Breast epithelium (tissue), 4 donors: ENCODE measurements at places on chromosomes 6 and 20.

DNA sequence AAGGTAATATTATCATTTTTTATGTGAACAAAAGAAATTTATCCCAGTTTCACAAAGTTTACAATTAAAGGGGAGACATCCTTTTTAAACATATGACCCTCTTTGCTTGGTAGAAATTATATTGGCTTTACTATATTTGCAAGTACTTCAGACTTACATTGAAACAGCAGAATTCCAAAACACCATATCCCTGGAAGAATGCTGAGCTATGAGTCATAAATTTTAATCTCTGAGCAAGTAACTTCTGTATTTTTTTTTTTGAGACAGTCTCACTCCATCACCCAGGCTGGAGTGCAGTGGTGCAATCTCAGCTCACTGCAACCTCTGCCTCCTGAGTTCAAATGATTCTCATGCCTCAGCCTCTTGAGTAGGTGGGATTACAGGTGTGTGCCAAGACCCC, 240.4 kb downstream of the TBC1D32 start:
- no peak for DNase-seq

DNA sequence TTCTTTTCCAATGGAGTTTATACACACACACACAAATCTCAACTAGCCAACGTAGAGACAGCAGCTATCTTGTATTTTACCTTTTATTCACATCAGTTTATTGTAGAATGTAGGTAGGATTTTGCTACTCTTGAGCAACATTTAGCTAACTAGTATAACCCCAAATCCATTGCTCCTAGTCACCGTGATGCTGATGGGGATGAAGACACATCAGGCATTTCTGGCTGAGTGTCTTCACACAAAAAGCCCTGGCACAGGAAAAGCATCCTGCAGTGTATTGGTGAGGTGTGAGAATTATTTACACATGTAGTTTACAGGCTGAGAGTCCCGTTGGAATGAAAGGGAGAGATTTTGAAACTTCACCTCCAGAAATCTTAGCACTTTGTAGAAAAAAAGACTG, 65.9 kb upstream of the FBXL4 start:
- no peak for DNase-seq

- DNase-seq, result no peak
Measured at GRCh38 chr20:4455301-4455701, 266.4 kb upstream of the PRND start.

DNA sequence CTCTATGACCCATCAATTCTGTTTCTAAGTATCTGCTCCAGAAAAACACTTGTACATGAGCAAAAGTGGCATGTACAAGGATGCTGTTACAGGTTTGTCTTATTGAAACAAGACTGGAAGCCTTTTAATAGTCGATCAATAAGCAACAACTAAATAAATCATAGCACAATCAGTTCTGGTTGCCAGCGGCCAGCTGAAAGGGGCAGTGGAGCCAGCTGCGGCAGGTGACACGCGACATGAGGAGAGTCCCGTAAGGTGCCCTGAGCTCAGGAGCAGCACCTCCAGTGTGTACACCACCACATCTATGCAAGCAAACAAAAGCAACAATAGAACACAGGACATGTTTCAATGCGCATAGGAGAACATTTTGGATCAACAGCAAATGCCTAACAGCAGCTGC, 20.7 kb upstream of the NNAT start:
- DNase-seq, result no peak

DNA sequence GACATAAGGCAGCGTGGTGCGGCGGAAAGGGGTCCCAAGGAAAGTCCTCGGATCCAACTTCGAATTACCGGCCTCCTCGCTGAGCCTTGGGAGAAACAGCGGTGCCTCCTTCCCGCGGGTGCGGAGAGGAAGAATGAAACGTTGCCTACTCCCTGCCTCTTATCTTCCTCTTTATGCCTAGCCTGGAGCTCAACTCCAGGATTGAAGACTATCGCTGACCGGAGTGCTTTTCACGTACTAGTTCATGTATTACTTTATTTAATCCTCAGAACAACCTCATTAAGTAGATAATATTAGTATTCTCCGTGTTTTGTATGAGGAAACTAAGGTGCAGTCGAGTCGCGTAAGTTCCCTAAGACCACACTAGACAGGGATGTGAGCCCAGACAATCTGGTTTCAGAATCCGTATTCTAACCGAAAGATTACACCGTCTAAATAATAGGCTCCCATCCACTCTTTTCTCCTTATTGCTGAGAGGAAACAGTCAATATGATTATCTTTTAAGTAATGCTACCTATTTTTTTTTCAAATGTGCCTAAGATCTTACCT, 793 bp upstream of the PDSS2 start:
- no peak for DNase-seq

GRCh38 chr6:25334793-25335192, 55.6 kb downstream of the CARMIL1 start:
- no peak for DNase-seq

DNA sequence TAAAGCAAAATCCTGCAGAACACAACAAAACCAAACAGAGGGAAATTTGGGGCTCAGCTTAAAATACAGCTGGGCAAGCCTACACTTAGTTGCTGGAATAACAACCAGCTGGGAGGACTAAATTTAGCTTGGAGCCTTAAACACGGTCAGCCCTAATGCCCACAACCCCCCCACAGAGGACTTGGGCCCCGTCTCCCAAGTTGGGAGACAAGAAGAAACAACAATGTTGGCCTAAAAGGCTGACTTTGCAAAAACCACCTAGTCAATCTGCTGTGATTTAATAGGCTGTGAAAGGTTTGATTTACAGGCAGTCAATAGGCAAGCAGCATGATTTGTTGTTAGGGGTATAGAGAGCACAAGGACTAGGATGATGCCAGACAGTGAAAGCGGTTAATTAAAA, 40.3 kb upstream of the ARMC2 start:
- no peak for DNase-seq

DNA sequence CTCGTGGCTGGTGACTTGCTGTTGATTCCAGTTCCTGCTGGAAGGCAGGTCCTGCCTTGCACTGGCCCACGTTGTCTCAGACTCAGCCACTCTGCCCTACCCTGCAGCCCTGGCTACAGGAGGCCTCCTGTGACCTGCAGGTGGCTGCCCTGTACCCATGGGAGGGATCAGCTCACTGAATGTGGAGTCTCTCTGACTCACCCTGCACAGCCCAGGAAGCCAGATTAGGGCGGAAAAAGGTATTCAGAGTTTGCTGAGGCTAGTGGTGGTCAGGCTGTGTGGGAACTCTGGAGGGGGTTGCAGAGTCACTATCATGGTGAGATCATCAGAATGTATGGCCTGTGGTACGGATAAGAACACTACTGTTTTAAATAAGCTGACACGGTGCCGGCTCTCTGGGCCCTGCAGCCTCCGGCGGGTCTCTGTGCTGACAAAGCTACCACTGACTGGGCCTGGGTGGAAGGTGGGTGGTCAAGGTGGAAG, 24.7 kb upstream of the PYGB start:
- no peak for DNase-seq

DNA sequence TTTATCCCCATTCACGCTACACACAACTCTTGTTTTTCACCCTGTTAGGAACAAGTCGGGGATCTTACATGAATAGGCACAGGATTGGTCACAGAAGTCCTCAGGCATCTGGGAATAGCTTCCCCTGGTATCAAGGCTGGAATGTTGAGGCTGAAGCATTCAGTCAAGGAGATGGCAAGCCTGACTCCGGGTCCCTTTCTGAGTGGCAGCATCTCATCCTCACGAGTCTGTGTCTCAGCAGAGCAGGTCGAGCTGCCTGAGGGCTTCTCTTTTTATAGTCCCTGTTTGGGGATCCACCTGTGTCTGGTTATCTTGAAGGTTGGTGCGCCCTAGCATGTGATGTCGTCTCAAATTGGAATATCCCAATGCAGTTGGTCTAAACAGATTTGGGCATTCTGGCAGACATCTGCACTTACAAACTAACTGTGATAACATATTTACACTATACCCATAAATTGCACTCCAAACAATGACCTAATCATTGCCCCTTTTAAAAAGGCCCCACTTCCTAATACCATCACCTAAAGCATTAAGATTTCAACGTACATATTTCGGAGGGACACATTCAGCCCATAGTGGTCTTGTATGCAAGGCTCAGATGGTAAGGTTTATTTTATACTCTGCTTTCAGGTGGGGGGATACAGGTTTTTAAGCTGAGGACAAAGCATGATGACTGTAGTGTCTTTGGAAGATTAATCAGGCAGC, 112.7 kb upstream of the CLDN20 start:
- no peak for DNase-seq

DNA sequence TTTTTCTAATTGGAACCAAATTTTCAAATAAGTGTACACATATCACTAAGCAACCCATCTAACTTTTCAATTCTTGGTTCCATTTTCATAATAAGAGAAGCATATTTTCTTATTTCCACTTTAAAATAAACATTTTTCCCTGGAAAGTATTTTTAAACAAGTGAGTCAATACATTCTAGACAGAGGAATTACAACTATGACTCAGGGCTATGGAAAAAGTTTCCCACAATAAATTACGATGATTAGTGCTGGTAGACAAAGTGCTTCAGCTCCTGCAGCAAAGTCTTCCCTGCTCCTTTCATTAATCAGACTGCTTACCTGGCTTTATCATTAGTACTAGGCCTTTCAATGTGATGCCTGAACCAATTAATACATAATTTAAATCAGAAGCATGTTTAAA, 322.5 kb downstream of the HACE1 start:
- no peak for DNase-seq

DNA sequence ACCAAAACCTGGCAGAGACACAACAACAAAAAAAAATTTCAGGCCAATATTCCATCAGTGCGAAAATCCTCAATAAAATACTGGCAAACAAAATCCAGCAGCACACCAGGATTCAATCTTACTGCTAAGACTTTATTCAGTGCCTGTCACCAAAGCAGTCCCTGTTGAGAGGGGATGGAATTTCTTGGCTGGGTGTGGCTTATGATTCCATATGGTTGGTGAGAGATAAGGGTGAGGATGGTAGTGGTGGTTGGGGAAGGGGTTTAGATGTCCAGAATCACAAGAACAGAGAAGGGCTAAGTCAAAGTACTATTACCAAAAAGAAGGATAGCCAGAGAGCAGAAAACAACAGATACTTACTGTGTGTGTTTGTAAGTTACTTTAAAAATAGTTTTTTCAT, 152.8 kb upstream of the SLC35B3 start:
- DNase-seq, result no peak

DNA sequence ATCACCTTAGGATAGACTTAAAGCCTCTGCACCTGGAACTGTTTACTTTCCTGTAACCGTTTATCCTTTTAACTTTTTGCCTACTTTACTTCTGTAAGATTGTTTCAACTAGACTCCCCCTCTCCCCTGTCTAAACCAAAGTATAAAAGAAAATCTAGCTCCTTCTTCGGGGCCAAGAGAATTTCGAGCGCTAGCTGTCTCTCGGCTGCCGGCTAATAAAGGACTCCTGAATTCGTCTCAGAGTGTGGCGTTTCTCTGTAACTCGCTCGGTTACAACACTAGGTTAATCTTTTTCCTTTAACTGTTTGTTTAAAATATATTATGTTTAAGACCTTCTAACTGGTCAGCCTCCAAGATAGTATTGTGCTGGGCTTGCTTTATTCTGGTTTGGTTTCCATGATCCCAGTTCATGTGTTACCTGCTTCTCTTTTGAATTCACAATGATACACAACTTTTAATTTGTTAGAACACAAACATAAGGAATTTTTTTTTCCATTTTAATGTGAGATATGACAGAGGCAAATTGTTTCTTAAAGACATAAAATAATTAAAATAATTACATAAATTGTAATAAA, 8.7 kb upstream of the NQO2 start:
- DNase-seq, result no peak

GRCh38 chr6:62763125-62763912, 447.9 kb upstream of the FKBP1C start:
- DNase-seq, result no peak

DNA sequence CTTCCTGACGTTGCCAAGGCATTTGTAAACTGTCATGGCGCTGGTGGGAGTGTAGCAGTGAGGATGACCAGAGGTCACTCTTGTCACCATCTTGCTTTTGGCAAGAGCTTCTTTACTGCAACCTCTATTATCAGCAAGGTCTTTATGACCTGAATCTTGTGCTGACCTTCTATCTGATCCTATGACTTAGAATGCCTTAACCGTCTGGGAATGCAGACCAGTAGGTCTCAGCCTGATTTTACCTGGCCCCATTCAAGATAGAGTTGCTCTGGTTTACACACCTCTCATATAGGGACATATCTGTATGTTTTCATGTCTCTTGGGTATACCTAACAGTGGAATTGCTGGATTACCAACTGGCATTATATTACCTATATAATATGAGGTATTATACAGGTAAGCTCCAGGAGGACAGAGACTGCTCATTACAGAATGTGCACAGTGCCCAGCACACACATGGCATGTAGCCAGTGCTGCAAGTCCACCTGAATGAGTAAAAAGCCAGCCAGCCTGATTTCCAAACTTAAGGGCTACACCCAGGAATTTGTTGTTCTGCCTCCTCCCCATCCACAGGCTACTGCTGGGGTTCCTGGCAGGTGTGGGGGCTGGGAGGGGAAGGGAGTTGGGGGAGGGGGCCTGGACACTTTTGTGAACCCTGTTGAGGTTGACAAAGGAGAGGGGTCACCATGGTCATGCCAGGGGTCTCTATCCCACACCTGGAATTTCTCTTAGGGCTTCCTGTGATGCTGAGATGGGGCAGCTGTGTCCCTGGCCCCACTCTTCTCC, 35.2 kb upstream of the BLCAP start:
- DNase-seq, result no peak

DNA sequence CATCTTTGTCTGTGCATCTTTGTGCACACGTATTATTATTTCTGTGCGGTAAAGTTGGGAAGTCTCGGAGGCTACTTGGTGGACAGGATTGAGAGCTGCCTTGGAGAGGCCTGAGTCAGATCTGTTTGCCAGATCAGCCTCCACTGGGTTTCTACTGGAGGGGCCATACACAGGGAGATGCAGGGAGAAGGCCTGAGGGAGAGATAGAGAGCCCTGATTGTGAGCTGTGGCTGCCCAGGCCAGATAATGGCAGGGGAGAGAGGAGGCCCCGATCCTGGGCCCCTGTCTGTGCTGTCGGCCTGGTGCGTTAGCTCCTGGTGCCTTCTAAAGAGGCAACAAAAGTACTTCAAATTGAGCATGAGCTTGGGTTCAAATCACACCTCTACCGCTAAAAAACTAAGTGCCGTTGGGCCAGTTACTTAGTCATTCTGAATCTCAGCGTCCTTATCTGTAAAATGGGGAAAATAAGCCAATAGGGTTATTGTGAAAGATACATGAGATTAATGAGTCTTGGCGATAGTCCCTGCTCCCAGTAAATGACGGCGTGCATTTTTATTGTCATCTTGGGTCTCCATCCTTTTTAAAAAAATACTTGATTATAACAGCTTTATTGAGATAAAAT, 27.6 kb upstream of the ADA start:
- DNase-seq, result no peak

DNA sequence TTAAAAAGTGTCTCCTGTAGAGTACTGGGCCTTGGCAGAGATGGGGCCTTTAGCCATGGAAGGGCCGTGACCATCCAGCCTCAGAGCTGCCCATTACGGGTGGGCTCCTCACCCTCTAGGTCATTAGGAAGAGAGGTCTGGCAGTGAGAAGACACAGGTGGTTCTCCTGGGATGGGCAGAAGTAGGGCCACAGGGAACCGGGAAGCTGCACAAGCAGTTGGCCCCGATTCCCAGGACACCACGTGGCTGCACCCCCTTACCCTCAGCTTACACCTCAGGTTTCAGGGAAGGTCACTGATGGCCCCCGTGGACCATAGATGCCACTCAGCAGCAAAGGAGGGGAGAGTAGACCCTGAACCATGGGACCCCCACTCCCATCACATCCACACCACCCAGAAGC, 1.6 kb downstream of the RAET1G start:
- DNase-seq, result no peak

- no peak for DNase-seq
Measured at GRCh38 chr6:167098825-167099225, 24.1 kb upstream of the CCR6 start.
